ENCODE measurements at places on chromosomes 13 and 19.

- no peak for DNase-seq
Measured at GRCh38 chr13:113229791-113230190, 20.4 kb downstream of the CUL4A start.

- DNase-seq = no peak
Measured at GRCh38 chr13:52085421-52085820, 43.5 kb downstream of the NEK5 start.

GRCh38 chr19:10289836-10290356 lies at the start of gene ICAM5:
ICAM5 (plus strand) TSS chr19:10289952; CDS start chr19:10290044, 92 bp downstream.
- DNase-seq = no peak

DNA sequence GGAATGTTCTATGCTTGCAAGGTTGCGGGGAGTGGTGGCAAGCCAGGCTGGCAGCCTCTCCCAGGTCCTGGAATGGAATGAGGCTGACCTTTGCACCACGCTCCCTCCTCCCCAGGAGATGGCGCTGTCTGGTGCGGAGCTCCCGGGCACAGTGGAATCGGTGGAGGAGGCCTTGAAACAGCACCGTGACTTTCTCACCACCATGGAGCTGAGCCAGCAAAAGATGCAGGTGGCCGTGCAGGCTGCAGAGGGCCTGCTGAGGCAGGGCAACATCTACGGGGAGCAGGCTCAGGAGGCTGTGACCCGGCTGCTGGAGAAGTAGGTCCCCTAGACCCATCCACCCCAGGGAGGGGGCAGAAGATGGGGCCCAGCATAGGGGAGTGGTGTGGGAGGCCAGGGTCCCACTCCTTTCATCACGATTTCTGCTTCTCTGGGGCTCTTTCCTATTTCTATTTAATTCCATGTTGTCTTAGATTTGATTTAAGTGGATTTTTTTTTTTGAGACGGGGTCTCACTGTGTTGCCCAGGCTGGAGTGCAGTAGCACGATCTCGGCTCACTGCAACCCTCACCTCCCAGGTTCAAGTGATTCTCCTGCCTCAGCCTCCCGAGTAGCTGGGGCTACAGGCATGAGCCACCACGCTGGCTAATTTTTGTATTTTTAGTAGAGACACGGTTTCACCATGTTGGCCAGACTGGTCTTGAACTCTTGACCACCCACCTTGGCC lies 53.2 kb upstream of the SHKBP1 start:
- no peak for DNase-seq

DNA sequence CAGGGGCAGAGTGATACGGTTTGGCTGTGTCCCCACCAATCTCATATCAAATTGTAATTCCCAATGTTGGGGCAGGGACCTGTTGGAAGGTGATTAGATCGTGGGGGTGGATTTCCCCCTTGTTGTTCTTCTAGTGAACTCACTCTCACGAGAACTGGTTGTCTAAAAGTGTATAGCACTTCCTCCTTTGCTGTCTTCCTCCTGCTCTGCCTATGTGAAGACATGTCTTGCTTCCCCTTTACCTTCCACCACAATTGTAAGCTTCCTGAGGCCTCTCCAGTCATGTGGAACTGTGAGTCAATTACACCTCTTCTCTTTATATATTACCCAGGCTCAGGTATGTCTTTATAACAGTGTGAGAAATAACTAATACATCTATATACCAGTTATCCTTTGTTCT lies 706.4 kb upstream of the KLHL1 start:
- no peak for DNase-seq

GRCh38 chr19:1016647-1017114 lies 4.2 kb downstream of the TMEM259 start:
- no peak for DNase-seq

DNA sequence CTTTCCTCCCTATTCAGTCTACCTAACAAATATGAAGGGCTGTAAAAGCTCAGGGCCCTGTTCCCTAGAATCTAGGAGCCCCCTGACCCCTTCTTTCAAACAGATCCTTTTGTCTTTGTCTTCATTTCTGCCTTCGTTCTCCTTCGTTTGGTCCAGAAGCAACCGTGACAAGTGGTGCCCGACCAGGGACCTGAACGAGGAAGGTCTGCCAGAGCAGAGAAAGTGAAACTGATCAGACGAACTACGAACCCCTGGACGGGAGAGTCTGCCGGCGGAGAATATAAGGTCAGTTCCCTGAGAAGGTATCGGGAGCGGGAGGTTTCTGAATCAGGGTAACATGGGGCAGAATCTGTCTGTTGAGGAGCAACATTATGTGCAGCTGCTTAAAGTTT lies 751 bp downstream of the ERVK3-1 start:
- no peak for DNase-seq

- DNase-seq = no peak
Measured at GRCh38 chr19:6211632-6212402, 68.0 kb downstream of the MLLT1 start.

GRCh38 chr19:49857061-49857837 lies 6.3 kb downstream of the PTOV1 start:
- DNase-seq = no peak

DNA sequence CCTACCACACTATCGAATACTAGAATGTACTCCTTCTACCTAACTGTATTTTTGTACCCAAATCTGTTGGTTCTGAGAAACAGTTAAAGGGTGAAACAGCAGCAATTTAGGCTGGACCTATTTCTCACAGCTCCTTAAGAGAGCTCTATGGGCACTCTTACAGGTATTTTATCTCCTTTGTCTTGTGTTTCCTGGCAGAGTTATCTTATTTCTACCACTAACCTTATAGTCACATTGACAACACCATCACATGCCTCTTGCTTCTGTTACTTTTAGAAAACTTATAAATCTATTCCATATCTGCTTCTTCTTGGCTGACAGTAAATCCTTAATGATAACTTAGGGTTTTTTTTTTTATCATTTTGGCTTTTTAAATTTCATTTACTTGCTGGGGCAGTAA lies 130.7 kb downstream of the MYO16 start:
- DNase-seq = no peak

GRCh38 chr19:5718037-5718578 lies 1.8 kb downstream of the LONP1 start:
- DNase-seq = no peak

DNA sequence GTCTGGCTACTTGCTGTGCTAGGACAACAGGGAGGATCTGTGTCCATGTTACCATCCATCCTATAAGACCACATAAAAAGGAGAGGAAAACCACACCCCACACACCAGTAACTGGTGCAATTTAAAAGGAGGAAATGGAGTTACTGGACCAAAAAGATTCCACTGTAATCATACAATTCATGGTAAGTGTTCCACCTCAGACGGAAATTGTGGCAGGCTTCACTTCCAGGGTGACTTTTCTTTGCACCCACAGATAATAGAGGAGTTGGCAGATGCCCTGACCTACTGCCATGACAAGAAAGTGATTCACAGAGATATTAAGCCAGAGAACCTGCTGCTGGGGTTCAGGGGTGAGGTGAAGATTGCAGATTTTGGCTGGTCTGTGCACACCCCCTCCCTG lies 2.4 kb downstream of the AURKC start:
- no peak for DNase-seq

- no peak for DNase-seq
Measured at GRCh38 chr19:46211201-46211881, 18.2 kb upstream of the IGFL1 start.

DNA sequence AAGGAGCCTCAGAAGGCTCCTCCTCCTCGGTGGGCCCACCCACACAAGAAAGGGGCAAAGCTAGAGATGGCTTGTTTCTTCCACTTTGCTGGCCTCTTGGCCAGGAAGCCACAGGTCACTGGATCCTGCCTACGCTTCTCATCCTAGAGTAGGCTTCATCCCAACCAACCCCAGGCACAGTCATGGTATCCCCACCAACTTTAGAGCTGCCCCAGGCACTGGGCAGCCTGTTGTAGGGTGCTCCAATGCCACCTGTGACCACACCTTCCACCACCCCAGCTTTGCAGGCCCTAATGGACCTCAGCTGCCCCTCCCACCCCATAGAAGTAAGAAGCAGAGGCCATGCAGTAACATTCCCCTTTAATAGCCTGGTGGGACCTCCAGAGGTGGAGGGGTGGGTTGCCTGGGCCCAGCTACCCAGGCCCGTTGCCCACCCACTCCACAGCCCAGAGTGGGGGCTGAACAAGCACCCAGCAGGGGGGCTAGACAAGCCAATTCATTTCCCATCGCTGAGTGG lies 522 bp upstream of the CHMP2A start:
- DNase-seq = no peak

- no peak for DNase-seq
Measured at GRCh38 chr13:28744091-28744536, 25.3 kb upstream of the SLC46A3 start.

DNA sequence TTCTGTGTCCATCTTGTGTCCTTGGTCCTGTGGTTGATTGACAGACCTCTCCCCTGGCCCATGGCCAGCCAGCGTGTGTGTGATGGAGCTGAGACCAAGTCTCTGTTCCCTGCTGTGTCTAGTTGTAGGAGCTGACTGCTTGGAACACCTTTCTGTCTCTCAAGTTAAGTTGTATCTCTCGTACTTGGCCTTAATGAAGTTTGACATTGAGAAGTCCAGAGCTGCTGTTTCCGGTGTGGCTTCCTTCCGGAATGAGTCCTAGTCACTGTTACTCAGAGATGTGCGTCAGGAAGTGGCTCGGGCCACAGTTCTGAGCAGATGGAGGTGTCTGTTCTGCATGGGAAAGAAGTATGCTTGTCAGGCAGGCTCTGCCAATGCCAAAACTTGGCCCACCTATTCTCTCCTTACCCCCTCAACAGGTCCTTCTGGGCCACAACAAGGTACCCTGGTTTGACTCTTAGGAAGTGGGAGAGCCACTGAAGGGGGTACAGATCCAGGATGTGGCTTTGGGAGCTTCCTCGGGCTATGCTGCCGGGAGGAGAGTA lies 54.3 kb downstream of the GATAD2A start:
- DNase-seq = peak; percentile 42

- DNase-seq = no peak
Measured at GRCh38 chr13:99723878-99724277, 222.6 kb downstream of the TM9SF2 start.

DNA sequence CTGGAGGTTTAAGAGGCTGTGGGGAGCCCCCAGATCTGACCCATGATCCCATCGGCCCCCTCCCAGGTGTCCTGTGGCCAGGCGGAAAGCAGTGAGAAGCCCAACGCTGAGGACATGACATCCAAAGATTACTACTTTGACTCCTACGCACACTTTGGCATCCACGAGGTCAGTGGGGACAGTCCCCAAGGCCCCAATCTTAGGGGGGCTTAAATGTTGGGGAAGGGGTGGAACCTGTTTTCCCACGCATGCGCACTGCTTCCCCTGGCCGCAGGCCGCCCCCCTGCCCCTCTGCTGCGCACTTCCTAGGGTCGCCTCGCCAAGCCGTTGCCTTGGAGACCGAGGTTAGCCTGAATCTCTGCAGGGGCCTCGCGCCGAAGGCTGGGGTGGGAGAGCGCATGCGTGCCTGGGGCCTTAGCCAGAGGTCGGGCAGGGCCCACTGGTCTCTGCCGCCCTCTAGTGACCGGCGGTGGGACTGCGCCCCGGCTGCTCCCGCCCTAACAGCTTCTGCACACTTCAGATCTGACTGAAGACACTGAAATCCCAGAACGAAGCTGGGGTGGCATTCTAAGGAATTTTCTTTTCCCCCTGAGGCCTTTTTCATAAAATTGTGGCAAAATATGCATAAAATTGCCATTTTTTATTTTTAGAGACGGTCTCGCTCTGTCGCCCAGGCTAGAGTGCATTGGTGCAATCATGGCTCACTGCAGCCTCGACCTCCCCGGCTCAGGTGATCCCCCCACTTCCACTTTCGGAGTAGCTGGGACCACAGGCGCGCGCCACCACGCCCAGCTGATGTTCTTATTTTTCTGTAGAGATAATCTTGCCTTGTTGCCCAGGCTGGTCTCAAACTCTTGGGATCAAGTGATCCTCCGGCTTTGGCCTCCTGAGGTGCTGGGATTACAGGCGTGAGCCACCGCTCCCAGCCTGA lies 3.6 kb downstream of the PRMT1 start:
- DNase-seq = peak; percentile 92

DNA sequence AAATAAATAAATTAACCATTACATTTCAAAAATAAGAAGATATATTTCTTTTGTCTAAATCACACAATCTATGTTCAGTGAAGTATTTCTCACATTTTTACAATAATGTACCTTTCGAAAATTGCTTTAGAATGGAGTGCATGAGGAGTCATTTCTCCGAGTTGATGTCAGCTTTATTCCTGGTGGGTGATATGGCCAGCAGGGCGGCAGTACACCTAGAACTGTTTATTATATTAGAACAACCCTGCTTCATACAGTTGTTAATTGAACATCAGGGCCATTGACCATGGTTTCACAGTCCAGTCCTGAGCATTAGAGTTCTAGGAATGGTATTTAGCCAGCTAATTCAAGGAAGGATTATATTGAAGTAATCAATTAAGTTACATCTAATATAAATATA lies 696.3 kb upstream of the SLC10A2 start:
- no peak for DNase-seq

GRCh38 chr13:77398825-77399620 lies 72.1 kb upstream of the MYCBP2 start:
- no peak for DNase-seq

- no peak for DNase-seq
Measured at GRCh38 chr13:24167666-24168391, 7.3 kb downstream of the SPATA13 start.

DNA sequence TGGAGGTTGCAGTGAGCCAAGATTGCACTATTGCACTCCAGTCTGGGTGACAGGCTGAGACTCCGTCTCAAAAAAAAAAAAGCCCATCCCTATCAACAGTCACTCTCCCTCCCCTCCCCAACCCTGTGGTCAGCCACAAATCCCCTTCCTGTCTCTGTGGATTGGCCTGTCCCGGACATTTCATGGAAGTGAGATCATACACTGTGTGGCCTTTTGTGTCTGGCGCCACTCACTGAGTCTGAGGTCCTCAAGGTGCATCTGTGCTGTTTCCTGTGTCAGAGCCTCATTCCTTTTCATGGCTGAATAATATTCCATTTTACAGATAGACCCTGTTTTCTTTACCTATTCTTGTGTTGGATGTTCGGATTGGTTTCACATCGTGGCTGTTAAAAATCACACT lies 149.5 kb downstream of the PTPRS start:
- no peak for DNase-seq

- DNase-seq = no peak
Measured at GRCh38 chr13:83232626-83233025, 649.6 kb downstream of the SLITRK1 start.

GRCh38 chr19:17686023-17686521 lies 2.1 kb downstream of the UNC13A start:
- no peak for DNase-seq

GRCh38 chr19:3716147-3716668 lies 8.0 kb downstream of the TJP3 start:
- DNase-seq = no peak

GRCh38 chr13:96052656-96053002 lies 572 bp downstream of the UGGT2 start:
- no peak for DNase-seq

- DNase-seq = no peak
Measured at GRCh38 chr19:39082745-39083598, 1.2 kb upstream of the ACP7 start.

GRCh38 chr13:85575110-85575509 lies 224.1 kb downstream of the SLITRK6 start:
- no peak for DNase-seq

- DNase-seq = no peak
Measured at GRCh38 chr19:35901854-35902661, at the start of gene HCST. HCST (plus strand) TSS chr19:35902529; CDS start chr19:35902594, 65 bp downstream.

- no peak for DNase-seq
Measured at GRCh38 chr13:73782450-73783449, 351.5 kb downstream of the KLF12 start.

GRCh38 chr13:95099541-95099940 lies 201.7 kb downstream of the ABCC4 start:
- DNase-seq = no peak
